ELF-1 (cell line): ENCODE measurements at places on chromosomes 3 and 15.

DNA sequence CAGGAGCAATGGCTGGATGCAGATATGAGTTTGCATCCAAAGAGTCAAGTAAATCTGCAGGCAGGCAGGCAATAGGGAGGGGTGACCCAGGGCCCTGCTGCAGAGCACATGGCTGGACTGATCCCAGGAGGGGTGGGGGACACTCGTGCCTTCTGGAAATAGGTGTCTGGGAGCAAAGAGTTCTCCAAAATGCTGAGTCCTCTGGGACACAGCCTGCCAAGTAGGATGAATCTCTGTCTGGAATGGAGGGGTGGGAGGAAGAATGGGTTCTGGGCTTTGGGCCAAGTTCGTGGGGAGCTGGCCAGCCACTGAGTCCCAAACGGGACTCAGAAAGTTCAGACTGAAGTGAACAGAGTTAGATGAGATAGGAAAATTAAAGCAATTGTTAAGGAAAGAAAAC lies 214.5 kb downstream of the MTHFS start:
- DNase-seq = no peak

GRCh38 chr15:84762840-84763572 lies 14.6 kb downstream of the ZNF592 start:
- DNase-seq = no peak

- no peak for DNase-seq
Measured at GRCh38 chr3:119195911-119196310, 22.5 kb downstream of the UPK1B start.

DNA sequence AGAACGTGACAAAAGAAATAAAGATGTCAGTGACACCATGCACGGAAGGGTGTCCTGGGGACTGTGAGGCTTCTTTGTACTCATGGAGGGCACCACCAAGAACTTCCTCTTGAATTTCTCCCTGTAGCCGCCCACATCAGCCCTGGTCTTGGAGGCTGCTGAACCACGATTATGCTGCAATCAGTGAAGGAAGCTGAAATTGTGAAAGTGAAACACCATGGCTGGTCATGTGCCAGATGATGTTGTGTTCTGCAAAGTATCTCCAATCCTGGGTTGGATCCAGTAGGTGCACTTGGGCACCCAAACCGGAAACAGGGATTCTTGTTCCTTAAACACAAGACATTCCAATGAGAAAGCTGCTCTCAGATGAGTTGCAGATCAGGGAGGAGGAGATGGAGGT lies 104.4 kb upstream of the GOLGA6L6 start:
- DNase-seq = no peak

- DNase-seq = peak; percentile 92
Measured at GRCh38 chr3:159632128-159632527, 356.5 kb upstream of the IL12A start.

DNA sequence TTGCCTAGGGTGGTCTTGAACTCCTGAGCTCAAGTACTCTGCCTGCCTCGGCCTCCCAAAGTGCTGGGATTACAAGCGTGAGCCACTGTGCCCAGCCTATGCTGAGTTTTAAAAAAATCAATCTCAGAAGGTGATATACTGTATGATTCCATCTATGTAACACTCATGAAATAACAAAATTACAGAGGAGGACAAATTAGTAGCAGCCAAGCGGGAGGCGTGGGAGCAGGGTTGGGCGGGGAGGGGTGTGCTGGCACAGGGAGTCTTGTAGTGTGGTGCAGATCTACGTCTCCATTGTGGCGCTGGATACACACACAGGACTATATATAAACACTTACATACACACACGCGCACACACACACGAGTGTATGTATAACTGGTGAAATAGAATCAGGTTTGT lies 80.6 kb upstream of the LINGO1 start:
- no peak for DNase-seq

DNA sequence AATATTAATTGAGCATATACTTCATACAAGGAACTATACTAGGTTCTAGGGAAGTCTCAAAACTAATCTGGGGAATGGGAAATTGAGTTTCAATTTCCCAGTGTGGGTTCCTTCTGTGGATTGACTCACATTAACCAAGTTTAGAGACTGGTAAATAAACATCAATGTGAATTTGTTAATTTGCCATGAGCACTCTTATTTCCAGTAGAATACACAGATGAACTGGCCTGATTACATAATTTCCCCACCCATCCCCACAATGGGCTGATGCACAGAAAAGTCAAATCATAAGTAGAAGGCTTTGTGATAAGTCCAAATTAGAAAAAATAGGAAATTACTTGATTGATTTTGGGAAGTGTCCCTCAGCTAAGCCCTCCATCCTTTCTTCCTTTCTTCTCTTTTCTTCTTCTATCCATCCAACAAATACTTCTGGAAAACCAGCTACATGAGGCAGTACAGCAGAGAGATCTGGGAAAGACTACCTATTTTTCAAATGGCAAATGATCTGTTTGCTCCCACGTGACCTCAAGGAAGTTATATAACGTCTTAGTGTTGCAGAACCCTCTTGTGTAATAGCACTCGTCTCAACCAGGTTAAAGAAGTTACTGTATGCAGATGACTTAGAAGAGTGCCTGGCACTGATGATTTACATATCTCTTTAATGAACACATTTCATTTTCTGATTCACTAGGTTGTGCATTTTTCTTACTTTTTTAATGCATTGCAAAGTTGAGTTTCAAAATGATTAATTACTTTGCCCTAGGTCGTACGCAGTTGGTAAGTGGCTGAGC lies 312.3 kb downstream of the SV2B start:
- no peak for DNase-seq

GRCh38 chr3:67463656-67464055 lies 190.8 kb downstream of the SUCLG2 start:
- no peak for DNase-seq
